ENCODE measurements at places on chromosomes 7 and 10.

- peak; percentile 67 for DNase-seq
Observed at GRCh38 chr7:50632561-50633413, 67.6 kb upstream of the DDC start.

DNA sequence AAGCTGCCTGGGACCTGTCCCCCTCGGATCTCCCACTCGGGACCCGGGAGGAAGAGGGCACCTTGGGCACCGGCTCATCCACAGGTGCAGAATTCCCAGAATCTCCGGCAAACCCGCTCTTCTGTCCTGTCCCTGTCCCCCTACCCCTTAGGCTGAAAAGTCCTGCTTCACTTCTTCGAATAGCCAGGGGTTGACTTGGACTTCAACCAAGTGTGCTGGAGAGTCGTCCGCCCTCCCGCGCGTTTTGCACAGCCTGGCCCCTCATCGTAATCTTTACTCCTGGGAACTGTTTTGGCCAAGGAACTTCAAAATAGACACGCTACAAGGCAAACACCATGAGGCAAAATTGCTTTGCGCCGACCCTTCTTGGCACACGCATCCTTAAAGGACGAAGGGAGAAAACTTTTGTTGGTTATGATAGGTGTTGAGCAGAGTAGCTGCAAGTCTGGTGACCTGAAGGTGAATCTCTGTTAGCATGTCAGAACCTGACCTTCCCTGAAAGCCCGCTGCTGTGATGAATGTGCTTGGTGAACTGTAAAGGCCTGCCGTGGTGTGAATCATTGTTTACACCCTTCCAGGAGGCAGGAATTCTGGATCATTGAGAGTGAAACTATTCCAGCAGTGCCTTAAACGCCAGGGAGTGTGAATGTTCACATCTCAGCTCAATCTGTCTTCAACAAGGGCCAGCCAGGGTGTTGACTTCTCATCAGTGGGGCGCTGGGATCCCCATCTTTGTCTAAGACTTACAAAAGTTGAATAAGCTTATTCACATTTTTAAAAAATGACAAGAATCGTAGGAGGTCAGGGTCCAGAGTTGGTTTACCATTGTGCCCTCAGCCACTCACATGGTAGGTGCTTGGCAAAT lies 589 bp upstream of the RAPGEF5 start:
- DNase-seq, result no peak

GRCh38 chr7:137578541-137578940 lies 235.0 kb upstream of the PTN start:
- DNase-seq, result no peak

- DNase-seq, result no peak
Observed at GRCh38 chr7:44805950-44806349, 9.5 kb downstream of the PPIA start.

- no peak for DNase-seq
Observed at GRCh38 chr7:112160130-112160770, 45.9 kb downstream of the DOCK4 start.

DNA sequence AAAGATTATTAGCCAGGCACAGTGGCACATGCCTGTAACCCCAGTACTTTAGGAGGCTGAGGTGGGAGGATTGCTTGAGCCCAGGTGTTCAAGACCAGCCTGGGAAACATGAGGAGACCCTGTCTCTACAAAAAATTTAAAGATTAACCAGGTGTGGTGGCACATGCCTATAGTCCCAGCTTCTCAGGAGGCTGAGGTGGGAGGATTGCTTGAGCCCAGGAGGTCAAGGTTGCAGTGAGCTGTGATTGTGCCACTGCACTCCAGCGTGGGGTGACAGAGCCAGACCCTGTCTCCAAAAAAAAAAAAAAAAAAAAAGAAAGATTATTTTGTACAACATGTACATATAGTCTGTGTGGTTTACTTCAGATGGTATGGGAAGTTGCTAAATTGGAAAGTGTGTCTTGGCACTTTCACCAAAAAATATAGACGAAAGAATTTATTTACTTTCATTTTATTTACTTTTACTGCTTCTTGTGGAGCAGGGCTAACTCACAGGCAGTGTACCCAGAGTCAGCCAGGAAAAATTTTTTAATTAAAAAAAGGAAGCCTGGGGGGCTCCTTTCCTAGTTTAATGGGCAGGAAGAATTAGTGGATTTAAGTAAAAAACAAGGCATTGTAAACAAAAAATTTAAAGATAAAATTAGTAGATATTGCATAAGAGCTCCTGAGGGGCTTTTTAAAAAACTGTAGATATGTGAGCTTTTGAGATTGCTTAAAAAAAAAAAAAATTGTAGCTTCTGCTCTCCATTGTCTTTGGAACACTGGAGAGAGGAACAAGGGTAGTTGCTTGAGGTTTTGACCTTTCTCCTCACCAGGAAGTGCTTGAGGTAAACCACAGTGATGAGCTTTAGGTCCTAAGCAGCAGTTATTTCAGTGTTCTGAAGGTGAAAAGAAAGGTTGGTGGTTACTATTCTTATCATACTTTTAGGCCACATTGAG lies 44.6 kb upstream of the VDAC2 start:
- DNase-seq, result peak; percentile 28

DNA sequence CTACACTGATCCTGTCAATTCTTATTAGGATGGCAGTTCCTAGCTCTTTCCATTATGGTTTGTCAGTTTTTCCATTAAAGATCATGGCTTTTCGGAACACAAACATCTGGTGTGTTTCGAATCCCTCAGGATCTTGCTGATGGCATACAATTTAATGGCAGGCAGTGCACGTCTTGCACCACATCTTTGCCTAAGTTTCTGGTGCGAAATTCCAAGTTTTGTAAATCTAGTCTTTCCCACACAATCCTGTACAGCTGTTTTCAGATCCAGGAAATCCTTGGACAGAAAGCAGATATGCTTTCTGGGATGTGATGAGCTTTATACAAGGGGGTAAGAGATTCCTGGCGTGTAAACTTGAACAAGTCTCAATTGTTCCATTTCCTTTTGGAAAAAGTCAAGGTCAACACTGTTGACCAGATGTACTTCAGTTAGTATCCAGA lies 224.3 kb upstream of the PHYHIPL start:
- DNase-seq, result no peak

- DNase-seq, result no peak
Observed at GRCh38 chr10:28728366-28728765, 51.0 kb downstream of the BAMBI start.

DNA sequence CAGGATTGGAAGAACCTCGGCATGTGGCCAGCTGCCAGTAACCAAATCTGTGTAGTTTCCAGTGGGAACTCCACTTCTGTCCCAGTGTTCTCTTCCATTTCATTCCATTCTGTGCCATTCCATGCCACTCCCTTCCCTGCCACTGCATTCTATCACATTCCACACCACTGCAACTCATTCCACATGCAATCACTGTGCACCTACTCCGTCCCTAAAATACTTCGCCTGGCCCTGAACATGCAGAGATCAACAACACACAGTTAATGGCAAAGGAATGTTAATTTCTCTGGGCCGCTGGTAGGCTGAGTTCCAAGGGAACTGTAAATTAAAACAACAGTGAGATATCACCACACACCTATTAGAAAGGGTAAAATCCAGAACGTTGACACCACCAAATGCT lies 64.8 kb downstream of the AKR1B1 start:
- DNase-seq, result no peak

GRCh38 chr10:43904301-43904700 lies 255.6 kb upstream of the ZNF32 start:
- no peak for DNase-seq

GRCh38 chr10:88908194-88908593 lies 28.1 kb downstream of the STAMBPL1 start:
- DNase-seq, result no peak

- DNase-seq, result no peak
Observed at GRCh38 chr10:47282005-47282656, 17.9 kb upstream of the GDF10 start.

- DNase-seq, result no peak
Observed at GRCh38 chr10:118408181-118408580, 66.1 kb upstream of the FAM204A start.

DNA sequence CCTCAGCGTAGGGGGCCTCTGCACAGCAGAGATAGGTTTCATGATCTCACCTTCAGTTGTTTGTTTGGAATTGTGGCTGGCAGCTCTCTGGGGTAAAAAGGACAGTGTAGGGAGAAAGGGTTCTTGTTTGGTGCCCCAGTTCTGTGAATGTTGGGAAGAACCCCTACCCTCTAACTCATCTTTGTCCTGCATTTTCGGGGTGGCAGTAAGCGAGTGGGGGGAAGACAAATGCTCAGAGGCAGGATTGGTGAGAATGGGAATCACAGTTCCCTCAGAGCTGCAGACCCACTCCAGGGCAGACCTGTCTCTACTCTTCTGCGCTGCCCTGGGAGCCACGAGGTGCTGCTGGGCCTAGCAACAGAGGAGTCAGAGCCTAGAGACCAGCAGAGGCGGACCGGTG lies 1.8 kb upstream of the LBX1 start:
- DNase-seq, result no peak

DNA sequence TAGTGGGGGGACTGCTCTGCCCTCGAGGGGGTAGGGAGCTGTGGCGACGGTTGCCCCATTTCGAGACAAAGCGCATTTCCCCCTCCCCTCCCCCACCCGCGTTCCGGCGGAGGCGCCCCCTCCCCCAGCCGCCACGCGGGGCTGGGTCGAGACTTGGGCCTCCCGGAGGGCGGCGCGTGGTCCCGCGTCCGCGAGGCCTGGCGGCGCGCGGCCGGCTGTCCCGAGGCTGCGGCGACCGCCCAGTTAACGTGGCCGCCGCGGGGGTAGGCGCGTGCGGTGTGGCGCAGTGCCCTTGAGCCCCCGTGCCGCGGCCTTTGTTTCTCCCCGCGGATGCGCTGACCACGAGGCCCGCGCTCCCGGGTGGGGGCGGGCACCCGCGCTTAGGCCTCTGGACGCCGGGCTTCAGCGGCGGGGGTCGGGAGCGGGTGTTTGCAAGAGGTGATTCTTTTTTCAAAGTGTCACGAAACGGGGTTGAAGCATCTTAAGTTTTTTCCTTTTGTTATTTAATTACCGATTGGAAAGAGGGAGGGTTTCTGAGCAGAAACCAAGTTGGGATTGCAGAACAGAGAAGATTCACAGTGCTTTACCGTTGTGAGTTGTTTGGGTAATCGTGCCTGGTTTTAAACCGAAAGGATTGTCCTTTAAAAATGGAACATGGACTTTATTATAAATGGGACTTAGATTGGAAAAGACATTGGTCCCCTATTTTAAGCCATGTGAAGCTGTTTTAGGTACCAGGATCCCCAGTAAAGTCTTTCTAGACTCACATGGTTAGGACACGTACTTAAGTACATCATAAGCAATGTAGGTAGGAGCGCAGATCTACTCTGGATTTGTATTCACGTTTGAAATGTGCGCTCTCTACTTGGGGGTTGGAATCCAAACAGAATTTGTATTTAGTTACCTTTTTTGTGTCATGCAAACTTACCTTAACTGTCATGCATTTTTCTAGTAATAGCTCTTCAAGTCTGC lies 760 bp downstream of the CBX3 start:
- DNase-seq, result peak; percentile 59

DNA sequence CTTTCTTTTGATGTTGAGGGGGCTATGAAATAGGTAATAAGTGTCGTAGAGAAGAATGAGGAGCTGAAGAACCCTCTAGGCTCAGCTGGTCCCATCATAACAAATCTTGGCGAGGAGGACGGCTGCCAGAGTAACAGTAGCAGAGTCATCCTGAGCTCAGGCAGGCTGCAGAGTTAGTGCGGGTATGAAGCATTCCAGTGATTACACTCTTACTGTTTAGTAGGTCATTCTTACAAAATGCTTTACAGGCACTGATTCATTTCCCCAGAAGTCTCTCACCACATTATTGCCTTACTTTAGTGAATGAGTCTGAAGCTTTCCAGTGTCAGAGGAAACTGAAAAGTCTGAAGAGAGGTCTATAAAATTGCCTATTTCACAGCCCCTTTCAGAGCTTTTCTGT lies 43.9 kb upstream of the GPR158 start:
- no peak for DNase-seq

DNA sequence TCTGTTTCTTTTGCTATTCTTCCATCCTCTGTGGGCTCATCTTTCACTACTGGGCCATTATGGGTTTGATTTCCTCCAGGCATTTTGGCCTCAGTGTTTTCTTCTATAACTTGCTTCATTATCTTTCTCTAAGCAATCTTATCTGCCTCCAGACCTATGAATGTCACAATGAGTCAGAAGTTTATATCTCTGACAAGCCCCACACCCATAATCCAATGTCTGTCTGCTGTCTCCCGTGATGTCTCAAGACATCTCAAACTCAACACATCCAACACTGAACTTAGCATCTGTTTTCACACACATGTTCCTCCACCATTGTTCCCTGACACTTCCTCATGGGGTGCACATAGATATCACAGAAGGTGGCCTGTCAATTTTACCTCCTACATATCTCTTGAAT lies 46.7 kb upstream of the RHOBTB1 start:
- peak; percentile 7 for DNase-seq

DNA sequence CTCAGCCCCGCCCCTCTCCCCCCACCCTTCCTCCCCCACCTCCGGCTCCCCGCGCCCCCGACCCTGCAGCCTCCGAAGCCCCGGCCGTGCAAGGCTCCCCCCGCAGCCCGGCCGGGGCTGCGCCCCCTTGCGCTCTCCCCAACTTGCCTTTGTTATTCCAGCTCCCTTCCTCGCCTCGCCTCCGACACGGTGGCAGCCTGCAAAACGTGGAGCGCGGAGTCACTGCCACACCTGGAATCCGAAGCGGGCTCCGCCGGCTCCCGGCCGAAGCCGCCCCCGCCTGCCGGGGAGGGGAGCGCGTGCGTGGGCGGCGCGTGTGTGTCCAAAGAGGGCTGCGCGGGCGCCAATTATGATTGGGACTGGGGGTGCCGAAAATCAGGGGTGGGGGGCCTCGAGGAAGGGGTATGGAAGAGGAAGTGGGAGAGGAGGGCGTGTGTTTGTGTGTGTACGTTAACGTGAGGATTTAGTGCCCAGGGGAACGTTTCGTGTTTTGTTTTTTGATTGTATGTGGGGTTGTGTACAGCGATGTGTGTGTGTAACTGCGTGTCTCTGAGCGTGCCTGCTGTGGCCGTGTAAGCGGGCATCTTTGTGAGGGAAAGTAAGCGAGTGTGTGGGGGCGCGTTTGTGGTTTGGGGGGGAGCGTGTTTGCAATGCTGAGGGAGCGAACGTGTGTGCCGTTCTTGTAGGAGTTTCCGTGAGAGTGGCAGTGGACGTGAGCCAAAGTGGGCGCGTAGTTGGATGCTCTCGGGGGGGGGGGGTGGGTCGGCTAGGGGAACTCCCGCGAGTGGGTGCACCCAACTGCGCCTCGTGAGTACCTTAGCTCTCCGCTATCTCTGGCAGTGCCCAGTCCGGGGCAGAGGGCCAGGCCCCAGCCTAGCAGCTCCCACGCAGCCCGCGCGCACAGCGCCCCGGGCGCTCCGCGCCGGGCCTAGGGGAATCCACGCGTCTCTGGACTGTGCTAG lies 1.2 kb upstream of the ZMIZ1 start:
- peak; percentile 74 for DNase-seq

DNA sequence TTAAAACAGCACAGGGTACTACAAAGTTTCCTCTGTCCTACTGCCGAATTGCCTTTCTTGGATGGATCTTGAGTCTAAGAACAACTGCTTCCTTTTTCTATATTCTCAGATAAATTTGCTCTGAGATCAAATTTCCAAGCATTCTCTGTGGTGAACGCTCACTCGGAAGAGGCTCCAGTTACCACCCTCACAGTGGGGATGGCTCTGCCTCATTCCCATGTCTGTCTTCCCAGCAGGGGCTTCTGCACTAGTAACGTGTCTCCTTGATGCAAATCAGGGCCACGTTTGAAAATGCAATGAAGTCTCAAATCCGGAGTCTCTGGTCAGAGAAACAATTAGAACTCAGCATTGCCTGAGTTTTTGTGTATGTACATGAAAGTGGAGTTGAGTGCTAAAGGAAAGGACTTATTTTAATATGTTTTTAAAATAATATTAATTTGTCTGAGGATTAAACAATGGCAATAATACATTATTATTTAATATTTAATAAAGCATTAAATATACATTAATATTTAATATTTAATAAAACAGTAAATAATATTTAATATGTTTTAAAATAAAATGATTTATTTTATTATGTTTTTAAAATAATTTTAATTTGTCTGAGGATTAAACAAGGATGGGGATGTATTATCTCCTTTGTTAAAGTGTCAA lies 61.8 kb downstream of the INHBA start:
- no peak for DNase-seq
